ENCODE measurements at places on chromosomes 7 and 10.

DNA sequence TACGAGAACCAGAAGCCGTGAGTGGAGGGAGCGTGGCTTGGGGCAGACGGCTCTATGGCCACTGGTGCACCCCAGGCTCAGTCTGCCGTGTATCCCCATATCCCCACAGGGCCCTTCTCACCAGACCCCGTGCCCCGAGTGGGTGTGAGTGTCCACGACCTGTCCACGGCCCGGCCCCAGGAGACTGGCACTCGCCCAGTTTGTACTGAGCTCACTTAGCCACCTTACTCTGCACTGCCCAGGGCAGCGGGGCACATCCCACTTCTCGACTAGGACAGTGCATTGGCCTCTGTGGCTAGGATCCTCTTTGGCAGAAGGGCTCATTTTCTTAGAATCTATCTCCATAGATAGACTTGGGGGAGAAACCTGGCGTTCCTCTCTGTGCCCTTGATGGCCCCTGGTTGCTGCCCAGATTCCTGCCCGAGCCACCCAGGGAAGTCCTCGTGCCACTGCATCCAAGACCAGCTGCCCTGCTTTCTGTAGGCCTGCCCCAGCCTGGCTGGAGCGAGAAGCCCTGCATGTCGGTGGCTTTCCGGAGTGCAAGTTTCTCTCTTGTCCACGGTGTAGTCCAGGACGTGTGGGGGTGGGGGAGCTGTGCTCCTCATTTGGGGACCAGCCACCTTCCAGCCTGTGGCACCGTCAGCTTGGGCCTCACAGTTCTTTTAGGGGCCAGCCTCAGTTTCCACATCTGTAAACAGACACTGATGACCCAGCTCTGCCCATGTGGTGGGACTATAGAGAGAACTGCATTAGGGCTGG lies 11.9 kb downstream of the TMEM120A start:
- DNase-seq, result no peak

- DNase-seq, result no peak
These were observed 19.9 kb upstream of the GPR141 start for GRCh38 chr7:37663693-37664092.

- no peak for DNase-seq
These were observed 19.4 kb upstream of the PDCD4 start for GRCh38 chr10:110852255-110852896.

DNA sequence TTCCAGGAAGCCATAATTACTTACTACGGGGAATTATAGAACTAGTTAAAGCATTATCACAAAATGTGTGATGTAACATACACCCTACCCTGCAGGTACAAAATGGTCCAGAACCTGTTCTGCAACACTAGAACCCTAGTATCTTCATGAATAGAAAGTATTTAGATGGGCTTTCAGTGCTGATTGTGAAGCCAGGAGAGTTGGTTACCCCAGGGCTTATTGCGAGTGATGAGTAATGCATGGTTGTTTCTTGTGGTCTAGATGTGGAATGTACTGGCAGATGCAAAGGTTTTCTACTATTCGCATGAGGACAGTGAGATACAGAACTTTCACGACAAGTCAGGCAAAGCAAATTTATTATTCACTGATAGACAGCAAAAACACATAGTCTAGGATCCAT lies 33.6 kb upstream of the AGR3 start:
- no peak for DNase-seq

GRCh38 chr10:49448924-49449323 lies 53.0 kb upstream of the DRGX start:
- no peak for DNase-seq

- DNase-seq, result no peak
These were observed 664.9 kb downstream of the SUGCT start for GRCh38 chr7:40799493-40800403.
